ENCODE measurements at places on chromosomes 11 and 22.

DNA sequence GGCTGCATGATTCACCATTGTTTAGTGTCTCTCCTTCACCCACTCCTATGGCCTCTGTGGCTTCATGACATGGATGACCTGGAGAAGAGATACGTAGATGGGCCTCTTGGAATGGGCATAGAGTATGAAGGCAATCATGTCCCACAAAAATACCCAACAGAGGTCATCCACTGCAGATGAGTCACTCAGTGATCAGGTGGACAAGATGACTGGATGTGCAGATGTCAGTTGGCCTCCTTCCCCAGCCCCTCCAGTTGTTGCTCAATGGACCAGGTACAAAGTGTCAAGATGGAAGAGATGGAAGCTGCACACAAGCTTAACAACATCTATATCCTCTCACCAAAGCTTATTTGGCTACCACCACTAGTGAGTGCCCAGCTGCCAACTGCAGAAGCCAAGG, 41.0 kb upstream of the CLPB start:
- DNase-seq: no peak

- DNase-seq: no peak
These were observed 214.2 kb upstream of the ZBED5 start for GRCh38 chr11:11072067-11072466.

GRCh38 chr11:29320196-29320595, 696.6 kb downstream of the KCNA4 start:
- DNase-seq: no peak

GRCh38 chr11:105232021-105232420, 92.5 kb upstream of the CARD18 start:
- no peak for DNase-seq

DNA sequence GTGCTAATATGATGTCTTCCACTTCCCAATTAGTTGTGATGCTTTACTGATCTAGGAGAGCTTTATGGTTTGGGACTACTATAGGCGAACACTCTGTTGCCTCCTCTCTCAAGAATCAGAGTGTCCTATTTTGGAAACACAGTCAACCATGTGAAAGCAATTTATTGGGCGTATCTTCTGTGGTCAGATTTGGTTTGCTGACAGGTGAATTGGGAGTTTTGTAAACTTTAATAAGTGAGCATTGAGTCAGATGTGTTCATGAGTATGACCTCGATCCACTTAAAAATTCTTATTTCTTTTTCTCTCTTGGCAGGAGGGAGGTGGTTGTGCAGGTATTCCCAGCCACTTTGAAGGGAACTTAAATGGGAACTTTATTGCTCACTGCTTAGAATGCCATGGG, 4.4 kb downstream of the CAT start:
- no peak for DNase-seq

- no peak for DNase-seq
These were observed at the start of gene OR4C45 for GRCh38 chr11:50032574-50032973. OR4C45 (plus strand) TSS chr11:50032874.

GRCh38 chr11:106679581-106679980, 338.7 kb downstream of the GUCY1A2 start:
- DNase-seq: no peak

- DNase-seq: no peak
These were observed 67.6 kb downstream of the PARVB start for GRCh38 chr22:44091751-44092150.

DNA sequence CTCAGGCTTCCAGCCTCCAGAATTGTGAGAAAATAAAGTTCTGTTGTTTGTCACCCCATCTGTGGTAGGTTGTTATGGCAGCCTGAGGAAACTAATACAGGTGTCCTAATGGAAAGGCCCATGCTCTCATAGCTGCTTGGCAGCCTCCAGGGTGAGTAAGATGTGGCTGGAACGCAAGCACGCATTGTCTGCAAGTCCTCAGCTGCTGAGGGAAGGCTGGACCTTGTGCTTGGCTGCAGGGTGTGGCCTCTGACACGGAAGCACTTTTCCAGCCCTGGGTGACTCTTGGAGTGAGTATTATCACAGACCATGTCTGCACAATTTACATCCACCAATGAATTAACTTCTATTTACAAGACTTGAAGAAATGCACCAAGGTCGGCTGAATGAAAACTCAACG, 44.4 kb upstream of the BARX2 start:
- DNase-seq: no peak

- DNase-seq: no peak
These were observed 212.4 kb upstream of the SESN3 start for GRCh38 chr11:95443386-95443785.

- no peak for DNase-seq
These were observed 30.2 kb downstream of the TRIM29 start for GRCh38 chr11:120107692-120108091.

- no peak for DNase-seq
These were observed 44.0 kb downstream of the PISD start for GRCh38 chr22:31618057-31618456.

DNA sequence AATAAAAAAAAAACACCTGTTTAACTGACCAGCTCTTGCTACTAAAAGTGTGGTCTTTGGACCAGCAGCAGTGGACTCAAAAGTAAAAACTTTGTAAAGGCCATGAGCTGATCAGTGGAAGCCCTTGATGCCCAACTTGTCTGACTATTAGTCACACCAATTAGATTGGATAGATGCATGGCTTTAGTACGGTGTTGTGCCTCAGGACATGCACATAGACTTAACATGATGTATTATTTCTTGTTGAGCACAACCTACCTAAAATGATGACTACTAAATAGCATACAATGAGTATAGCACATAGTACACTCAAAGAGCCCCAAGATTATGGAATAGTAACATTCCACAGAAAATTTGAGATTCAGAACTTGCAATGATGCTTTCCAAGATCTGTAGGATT, 95.1 kb upstream of the FIBIN start:
- no peak for DNase-seq

DNA sequence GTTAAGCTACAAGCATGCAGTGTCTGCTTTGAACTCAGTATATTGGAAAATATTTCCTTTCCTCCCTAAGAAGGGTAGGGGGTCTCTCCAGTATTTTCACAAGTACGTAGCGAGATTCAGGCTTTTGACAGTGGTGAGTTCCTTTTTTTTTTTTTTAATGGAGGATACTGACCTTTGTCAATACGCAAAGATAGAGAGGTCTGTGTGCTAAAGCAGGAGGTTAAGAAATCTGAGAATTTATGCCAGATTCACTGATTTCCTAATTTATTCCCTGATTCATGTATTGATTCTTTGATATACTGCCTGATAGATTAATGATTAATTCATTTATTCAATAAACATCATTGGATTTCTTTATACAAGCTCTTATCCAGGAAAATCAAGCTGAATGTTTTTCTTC, 106.7 kb upstream of the CADM1 start:
- DNase-seq: no peak

DNA sequence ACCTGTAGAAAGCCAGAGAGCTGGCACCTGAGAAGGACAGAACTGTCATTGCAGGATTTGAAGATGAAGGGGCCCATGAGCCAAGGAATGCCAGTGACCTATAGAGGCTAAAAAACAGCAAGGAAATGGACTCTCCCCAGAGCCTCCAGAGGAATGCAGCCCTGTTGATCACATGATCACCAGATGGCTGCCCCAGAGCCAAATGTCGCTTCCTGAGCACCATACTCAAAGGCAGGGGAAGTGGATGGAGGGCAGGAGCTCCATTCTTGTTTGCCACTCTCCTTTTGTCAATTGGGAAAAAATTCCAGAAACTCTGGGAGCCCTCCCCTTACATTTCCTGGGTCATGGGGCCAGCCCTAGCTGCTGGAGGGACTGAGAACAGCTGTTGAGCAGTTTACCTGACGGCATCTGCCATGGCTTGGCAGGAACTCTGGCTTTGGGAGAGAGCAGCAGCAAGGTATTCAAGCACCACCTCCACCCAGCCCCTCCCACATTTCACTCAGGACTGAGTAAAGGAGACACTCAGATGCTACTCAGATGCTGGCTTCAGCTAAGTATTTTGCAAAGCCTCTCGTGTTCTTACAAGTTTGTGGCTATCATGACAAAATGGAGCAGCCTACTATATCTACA, 46.9 kb downstream of the DKK3 start:
- no peak for DNase-seq

DNA sequence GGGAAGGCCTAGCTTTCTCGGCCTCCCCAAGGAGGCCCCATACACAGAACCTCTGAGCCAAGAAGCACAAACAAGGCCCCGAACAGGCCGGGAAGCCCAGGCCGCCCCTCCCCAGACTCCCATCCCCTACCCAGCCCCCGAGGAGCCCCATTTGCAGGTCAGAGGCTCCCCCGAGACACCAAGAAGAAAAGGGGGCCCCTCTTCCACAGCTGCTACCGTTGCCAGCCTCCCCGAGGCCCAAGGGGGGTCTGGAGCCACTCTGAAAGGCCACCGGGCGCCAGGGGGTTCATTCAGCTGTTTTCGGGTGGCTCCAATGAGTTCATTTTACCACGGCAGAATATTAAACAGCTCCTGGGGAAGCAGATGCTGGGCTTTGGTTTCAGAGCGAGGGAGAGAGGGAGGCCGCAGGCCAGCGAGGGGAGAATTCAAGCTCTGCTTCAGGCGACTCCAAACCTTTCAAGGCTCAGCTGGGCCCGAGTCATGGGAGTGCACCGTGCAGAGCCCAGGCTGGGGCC, 28.5 kb downstream of the MN1 start:
- no peak for DNase-seq

GRCh38 chr11:81886406-81887075, 847.1 kb downstream of the FAM181B start:
- no peak for DNase-seq

DNA sequence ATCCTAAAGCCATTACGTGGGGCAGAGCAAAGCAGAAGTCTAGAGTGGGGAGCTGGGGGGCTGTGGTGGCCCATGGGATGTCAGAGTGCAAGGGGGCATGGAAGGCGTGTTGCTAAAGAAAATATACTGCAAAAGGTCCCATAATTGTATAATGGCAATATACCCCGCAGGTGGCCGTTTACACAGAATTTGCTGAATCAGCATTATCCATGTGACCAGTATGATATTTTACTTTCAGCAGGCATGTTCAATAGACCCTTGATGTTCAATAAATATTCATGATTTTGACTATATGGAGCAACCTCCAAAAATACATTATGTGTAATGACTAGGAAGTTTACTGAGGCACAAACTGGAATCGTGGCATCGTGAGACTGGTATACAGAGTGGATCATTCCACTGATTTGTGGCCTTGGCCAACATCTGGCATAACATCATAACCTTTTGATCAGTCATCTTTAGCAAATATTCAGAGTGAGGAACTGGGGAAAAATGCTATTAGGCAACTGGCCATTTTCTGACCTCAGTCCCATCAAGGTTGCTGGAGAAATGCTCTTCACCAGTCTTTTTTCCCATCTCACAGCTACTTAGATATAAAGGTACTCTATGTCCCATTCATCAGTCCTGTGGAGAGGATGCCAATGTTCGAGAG, 29.3 kb upstream of the PPP2R1B start:
- no peak for DNase-seq

GRCh38 chr11:439315-440064, 2.3 kb downstream of the ANO9 start:
- no peak for DNase-seq

- no peak for DNase-seq
These were observed 16.8 kb downstream of the ZDHHC24 start for GRCh38 chr11:66529069-66529468.

DNA sequence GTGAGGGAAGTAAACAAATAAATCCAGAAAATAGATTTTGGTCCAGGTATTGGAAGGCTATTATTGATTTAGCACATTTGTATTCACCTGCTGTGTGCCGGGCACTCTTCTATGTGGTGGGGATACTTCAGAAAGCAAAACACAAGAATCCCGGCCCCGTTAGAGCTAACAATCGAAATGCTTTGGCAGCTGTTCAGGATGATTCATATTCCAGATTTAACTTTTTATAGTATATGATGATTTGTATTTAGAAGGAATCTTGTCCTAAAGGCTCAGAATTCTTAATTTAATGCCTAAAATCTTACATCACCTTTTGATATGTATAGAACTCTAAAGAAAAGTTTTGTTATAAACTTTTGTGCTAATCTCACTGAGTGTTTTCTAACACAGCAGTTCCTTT, 28.0 kb downstream of the ZC3H12C start:
- DNase-seq: no peak

DNA sequence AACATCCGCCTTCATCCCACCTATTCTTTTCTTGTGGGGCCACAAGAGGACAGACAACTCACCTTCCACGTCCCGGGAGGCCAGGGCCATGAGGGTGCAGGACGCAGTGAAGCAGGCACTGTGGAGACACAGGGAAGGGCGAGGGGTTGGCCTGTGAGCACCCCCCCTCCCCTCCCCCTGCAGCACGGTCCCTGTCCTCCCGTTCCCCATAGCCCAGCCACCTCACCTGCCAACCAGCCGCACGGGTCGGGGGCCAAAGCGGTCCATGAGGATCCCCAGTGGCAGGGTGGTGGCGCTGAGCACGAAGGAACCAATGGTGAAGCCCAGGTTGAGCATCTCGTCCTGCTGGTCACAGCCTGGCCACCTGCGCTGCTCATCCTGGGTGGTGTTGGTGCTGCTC, 14.6 kb downstream of the SLC43A1 start:
- no peak for DNase-seq

GRCh38 chr11:85062659-85063058, 564.5 kb downstream of the DLG2 start:
- no peak for DNase-seq

DNA sequence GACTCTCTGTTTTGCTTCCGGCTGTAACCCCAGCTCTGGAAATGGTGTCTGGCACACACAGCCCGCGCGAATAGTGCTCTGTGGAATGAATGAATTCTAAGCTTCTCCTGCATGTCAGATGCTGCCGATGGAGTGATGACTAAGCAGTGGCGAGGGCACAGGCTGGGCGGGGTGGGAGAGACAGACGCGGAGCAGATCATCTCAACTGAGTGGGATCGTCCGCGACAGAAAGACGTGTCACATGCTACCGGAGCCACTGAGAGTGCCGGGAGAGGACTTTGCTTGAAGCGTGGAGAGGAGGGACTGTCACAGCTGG, 334.5 kb downstream of the CTTN start:
- DNase-seq: no peak

- DNase-seq: no peak
These were observed 24.8 kb downstream of the MRPL16 start for GRCh38 chr11:59785818-59786217.
